ENCODE measurements at places on chromosomes 2 and 18.

DNA sequence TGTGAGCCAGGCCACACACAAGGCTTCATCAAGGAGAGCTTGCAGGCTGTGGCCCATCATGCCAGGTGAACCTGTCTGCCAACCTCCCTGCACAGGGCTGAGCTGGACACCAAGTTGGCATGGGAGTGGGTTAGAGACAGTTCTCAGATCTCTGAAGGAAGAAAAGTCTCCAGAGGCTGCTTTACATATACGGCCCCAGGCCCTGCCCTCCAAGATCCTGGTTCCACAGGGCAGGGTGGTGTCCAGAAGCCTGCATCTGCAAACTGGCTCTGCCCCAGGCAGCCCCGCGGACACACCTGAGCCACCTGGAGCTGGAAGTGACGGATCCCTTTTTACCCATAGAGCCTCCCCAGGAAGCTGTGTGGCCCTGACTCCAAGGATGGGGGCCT lies 24.2 kb upstream of the HES6 start:
- no peak for DNase-seq

- no peak for DNase-seq
These were observed 579 bp downstream of the LOXL3 start for GRCh38 chr2:74552914-74553811.

DNA sequence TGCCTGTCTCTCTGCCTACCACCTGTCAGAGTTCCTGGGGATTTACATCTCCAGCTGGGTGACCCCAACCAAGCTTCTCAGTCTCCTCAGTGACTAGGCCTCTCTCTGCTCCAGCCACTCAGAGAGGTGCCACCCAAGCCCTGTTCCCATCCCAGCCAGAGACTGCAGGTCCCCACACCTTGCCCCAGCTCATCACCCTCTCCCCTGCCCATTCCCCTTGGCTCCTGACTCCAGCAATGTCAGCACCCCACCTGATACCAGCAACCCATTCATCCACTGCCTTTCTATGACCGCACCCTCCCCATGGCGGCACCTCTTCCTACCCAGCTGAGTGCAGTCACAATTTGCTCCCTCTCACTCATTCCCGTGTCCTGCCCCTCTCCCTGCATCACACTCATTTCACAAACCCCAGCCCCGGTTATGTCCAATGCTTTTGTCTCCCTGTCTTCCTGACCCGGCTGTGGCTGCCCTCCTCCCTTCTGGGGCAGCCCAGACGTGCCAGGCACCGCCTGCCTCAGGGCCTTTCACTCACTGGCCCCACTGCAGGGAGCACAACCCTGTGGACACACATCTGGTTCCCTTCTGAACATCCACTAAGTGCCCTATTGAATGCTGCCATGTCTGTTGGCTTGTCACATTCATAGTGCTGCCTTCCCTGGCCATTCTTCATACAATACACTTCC lies 494.8 kb upstream of the HS6ST1 start:
- no peak for DNase-seq

DNA sequence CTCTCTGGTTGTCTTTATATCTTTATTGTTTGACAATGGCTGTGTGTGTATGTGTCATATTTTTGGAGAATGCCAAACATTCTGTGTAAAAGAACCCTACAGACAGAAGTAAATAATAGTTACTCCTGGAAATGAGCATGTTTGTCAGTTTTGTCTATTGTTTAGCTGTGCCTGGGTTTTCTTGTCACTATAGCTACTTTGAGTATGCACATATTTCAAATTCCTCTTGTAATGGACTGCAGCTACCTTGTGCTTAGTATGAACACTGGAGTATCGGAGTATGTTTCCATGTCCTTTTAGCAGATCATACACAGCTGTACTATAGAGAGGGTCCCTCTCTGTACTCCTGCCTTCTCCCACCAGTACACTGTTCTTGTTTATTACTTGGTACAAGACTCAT lies 58.0 kb upstream of the DOCK10 start:
- no peak for DNase-seq

DNA sequence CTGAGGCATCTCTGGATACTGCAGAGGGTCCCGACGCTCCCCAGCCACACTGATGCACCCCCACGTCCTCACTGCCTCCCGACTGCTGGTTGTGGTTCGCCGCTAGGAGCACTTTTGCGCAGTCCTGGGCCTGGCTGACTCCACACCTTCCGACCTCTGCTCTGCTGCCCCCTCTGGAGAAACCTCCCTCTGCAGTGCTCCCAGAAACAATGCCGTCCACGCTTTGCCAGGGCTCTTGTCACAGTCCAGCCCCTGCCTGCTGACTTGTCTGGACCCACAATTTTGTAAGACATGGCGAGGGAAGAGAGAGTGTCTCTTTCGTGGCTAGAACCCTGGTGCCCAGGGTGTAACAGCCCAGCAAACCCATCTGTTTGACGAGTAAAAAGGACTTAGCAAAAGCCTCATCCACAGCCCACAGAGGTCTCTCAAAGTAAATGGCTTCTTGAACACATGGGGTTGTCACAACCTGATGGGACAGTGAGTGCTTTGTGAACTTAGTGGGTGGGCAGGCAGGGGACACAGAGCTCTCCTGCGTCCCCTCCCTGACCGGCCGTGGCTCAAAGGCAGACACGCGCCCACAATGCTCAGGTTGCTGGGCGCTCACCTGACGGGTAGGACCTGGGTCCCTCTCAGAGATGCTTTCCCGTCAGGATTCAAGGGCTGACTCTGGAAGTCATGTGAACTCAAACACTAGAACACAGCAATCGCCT lies 4.0 kb downstream of the COPS9 start:
- no peak for DNase-seq

GRCh38 chr2:53087874-53088461 lies 679.6 kb upstream of the CHAC2 start:
- DNase-seq: no peak

- no peak for DNase-seq
These were observed 27.7 kb downstream of the LAMA3 start for GRCh38 chr18:23716966-23717365.

DNA sequence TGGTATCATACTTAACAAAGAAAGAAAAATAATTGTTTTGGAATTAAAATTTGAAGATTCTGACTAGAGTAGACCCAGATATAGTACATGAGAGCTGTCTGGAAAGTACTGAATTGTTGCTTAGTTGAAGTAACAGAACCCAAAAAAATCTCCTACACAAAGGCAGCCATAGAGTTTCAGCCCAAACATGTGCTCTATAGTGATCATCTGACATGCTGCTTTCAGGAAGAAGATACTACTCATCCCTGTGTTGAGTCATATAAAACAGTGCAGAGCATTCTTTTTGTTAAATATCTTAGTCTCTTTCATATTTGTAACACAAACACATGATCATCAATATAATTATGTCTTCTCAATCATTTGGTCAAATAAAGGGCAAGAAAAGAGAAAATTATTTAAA lies 84.8 kb upstream of the PTPRM start:
- DNase-seq: no peak

DNA sequence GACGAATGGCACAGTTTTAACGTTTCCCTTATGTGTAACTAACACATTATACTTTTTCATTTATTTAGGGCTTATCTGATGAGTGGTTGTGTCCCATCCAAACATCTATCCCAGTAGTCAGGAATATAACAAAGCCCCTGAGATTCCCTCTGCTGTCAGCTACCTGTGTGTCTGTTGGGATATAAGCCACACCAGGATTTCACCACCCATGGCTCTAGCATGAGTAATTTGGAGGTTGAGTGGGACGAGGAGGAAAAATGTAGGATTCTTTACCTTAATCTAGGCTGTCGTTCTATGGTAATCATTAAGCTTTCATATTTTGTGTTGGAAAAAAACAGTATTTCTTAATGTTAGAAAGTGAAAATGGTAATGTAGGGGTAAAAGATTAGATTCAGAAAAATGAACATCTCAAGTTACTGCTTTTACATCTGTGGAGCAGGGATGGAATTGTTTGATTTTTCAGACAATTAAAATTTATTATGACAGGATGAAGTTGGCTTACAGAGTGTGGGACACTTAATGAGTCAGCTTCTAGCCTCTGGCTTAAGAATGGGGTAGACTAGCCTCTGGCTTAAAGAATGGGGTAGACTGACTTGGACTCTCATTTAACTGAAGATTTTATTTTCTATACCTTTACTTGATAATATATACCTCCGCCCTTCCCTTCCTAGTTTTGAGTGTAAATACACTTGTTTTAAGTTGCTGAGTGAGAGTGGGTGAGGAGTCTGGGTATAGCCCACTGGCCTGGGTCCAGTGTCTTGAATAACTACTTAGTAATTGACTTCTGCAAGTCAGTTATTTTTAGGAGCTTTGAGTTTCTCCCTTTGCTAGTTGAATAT lies 88.5 kb upstream of the RANBP2 start:
- DNase-seq: no peak

DNA sequence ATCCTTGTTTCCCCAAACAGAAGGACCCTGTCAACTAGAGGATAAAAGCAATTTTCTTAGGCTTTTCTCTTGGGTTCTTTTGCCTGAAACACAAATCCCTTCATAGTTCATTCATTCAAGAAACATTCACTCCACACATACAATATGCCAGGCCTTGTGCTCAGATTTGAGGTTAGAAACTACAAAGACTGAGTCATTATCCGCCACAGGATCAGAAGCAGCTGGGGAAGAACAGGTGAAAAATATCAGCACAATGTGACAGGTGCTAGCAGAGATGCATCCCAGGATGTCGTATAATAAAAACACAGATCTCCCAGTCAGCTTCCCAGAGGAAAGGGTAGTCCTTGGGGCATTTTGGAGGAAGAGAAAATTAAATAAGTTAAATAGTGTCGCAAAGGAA lies 172.4 kb downstream of the LRATD1 start:
- no peak for DNase-seq

- DNase-seq: no peak
These were observed 146.8 kb downstream of the ALK start for GRCh38 chr2:29774624-29775023.

GRCh38 chr2:119137502-119137901 lies 21.0 kb downstream of the C1QL2 start:
- DNase-seq: no peak

- DNase-seq: no peak
These were observed 38.6 kb downstream of the ACOXL start for GRCh38 chr2:110770959-110771431.

GRCh38 chr2:141037361-141037760 lies 1093.5 kb downstream of the LRP1B start:
- DNase-seq: no peak

DNA sequence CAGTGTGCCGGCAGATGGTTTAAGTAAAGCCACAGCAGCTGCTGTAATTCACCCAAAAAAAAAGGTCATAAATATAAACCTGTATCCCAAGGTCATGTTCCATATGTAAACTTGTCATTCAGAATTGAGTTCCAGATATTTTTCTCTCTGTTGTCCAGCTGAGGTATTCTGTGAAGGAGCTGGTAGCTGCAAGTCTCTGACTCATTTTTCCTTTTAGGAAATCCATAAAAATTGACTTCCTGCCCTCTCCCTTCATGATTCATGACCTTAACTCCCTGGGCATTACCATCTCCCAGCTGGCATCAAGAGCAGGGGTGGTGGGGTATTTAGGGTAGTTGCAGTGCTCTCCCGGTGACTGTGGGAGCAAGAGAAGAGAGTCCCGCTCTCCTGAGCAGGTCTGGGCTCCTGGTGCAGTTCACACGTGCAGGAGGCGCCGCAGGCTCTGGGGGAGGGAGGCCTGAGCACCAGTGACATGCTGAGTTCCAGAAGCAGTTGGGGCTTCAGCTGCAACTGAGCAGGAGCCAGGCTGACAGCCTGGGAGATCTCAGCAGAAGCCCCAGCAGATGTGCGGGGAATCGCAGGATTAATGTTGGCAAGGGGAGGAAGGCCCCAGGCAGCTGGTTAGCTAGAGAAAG lies 192.6 kb downstream of the MGAT5 start:
- peak; percentile 94 for DNase-seq

DNA sequence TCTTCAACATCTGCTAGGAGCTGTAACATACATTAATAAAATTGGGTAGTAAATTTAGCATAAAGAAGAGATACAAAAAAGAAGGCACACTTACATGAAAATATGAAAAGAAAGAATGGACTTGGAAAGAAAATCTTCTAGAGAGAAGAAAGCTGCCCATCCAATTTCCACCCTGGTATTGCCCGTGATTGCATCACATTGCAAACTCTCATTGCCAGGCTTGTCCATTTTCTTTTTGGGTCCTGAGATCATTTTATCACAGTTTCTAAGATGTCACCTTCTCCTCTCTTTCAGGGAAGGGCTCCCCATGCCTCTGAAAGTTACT lies 321.5 kb downstream of the RND3 start:
- DNase-seq: no peak

- no peak for DNase-seq
These were observed 30.9 kb downstream of the LONRF2 start for GRCh38 chr2:100291152-100291970.

DNA sequence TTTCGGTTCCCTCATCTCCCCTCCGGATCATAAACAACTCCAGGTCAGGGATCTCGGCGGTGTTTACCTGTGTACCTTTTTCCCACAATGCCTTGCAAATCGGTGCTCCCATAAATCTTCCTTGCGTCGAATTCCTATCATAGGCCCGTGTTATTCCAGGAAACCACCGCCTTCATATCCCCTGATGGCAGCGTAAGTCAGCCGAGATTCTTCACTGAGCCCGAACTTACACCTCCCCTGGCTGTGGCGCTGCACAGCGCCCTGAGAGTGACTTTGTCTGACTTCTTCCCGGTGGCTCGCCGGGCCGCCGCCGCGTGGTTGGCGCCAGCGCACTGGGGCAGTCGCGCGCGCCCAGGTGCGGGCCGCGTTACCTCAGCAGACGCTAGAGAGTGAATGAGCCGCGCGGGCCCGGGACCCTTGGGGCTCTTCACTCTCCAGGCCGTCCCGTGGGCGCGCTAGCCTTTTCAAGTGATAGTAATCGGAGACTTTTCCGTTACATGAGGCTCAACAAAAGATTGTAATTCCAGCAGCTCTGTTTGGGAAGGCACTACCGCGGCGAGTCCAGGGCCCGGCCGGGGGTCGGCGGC lies 101.6 kb downstream of the SPTBN1 start:
- no peak for DNase-seq

GRCh38 chr18:79637181-79637920 lies 42.3 kb upstream of the CTDP1 start:
- DNase-seq: no peak

DNA sequence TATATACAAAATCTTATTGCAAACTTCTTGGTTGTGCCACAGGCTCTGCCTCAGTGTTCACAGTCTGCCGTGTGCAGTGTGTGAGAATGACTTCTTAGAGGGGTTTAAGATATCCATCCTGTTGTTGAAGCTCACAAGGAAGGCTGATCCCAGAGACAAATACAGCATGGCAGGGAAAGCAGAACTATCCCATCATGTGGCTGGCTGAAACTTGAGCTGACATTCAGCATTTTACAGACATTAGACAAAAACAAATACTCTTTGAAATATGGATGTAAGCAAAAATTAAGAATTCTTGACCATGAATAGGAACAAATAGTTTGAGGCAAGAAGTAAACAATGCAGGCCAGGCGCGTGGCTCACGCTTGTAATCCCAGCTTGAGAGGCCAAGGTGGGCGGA lies 12.9 kb upstream of the PUM2 start:
- no peak for DNase-seq

DNA sequence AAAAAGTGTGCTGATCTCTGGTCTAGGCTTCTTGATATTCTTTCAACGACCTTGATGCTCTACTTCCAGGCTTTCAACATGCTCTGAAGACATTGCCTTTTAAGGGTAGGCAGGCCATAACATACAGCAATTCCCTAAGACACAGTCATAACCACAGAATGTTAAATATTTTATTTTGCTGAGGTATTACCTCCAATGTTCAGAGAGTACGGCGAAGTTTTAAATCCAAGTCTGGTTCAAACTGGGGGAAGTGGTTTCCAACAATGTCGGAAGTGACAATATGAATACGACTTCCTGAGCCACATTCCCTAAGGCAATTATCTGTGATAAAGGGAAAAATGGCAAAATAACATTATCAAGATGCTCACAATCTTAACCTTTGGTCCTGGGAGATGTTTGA lies 1077.9 kb upstream of the PIK3C3 start:
- DNase-seq: no peak

All from NCI-H1694 treated with DMSO at 0.1 percent for 48 hours (cell line).